HT1080 (cell line): ENCODE measurements at places on chromosomes 3 and 15. TPM values are rescaled to one million over a fixed set of nuclear protein-coding genes. Genes with fewer than 3 reads are reported as not detected.

Gene ARRDC4
- 0.10 and 0.74 TPM in 2 replicates for total RNA-seq

Gene TUSC7
- not detected in 2 replicates for total RNA-seq

Gene GOLGA6D
- total RNA-seq = not detected in 2 replicates

Gene IL12A
- 18.8 and 27.1 TPM in 2 replicates for total RNA-seq

Gene HPS3
- 26.0 and 26.7 TPM in 2 replicates for total RNA-seq

Gene ZBBX
- 0.30 TPM in 1 of 2 replicates, not detected in the other for total RNA-seq

Gene CHRNA7
- total RNA-seq = 2.0 TPM in 2 replicates

GRCh38 chr3:184328516-184328915, 8.9 kb upstream of the FAM131A start:
- no peak for DNase-seq

DNA sequence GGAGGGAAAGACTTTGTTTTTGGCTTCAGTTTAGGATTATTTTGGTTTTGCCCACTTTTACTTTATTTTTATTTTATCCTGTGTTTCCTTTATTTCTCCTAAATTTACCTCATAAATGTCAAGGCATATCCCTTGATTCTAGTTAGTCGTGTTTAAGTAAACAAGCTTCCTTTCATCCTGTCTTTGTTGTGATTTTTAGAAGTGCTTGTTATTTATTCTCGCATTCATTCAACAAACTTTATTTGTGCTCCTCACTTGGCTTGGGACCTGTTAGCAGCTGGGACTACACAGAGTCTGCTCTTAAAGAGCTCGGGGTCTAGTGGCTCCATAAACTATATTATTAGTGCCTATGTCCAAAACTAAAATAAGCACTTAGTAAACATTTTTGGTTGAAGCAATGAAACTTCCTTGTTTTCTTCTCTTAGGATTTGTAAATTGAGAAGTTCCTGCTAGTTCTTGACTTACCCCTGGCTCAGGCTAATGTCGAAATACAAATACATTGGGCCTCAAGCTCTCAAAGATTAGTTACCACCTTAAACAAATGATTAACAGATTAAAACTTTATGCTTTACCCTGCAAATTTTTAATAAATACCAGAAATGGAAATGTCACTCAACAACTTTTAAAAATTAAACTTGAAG, 19.0 kb upstream of the DMXL2 start:
- no peak for DNase-seq

DNA sequence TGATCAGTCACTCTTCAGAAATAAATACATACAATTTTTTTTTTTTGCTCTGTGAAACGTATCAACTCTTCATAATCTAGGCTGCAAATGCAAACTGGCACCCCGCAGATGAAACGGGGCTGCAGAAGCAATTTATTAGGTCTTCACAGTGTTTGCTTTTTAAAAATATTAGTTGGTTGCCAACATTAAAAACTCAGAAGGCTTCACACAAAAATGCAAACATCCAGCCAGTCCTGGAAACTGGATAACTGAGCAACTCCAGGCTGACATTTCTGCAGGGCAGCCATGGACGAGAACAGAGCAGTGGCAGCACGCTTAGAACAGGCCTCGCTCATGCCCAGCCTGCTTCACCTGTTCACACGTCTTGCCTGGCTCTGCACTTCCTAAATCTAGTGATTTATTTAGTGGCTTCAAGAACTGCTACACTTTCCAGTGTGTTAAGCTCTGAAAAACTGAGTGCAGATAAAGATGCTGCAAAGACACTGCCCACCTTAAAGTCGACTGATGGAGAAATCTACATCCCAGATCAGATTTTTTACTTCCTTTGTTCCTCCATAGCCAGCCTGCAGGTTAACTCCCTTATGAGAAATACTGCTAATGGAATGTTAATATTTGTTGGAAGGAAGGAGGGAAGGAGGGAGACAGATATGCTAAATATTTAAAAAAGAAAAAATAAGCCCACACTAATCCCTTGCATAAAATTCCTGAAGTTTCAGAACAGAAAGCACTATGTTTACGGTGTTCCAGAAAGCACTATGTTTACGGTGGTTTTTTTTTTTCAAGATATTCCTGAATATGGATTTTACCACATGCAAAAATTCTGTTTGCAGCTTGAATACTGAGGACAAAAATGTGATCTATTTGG, 53.6 kb downstream of the SETMAR start:
- no peak for DNase-seq

DNA sequence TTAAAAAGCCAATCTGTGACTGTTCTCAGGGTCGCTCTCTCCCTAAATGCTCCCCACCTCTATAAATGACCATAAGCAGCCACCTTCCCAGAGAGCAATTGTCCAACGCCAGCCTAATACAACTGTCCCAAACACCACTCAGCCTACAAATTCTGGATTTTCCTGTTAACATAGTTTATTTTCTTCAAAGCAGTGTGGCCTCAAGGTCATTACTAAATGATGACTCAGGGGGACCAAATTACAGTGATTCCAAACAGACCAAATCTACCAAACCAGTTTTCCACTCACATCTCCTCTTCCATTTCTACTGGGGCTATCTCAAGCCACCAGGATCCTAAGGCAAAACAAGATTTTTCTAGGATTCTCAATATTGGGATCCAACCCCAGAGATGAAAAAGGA, 22.5 kb downstream of the HEXA start:
- DNase-seq = no peak

DNA sequence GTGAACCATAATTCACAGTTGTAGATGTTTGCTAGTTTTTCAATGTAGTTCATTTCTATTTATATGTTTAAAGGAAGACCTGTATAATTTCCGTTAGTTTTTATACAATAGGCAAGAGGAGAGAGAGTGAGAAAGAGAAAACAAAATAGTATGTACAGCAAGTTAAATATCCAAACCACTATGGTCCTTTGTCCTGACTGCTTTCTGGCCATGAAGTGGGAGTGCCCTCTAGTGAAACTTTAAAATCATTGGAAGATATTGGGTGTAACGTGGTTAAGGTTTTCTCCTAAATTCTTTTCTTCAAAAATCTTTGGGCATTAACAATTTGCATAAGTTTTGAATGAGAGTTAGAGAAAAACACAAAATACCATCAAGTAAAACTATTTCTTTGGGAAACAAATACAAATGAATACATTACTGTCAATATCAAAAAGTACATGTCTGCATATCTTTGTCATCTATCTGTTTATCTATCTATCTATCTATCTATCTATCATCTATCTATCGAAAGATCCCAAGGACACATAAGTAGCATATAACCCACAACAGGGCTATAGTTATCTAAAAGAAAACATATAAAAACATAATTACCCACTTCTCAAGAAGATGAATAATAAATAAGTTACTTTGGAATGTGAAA, 534.6 kb upstream of the ATP11B start:
- peak; percentile 39 for DNase-seq

DNA sequence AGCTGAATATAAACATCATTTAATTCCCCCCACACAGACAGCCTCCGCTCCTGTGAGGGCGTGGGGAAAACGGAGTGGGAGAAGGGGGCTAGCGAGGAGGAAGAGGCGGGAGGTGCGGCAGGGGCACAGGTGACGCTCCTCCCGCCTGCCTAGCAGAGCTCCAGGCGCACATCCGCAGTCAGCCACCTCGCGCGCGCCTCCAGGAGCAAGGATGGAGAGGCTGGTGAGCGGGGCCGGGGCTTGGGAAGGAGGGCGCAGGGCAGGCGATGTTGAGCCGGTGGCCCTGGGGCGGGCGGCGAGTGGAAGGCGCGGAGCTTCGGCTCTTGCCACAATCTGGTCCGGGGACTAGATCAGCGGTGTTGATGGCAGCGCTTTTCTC, at the start of gene CD200:
CD200 (plus strand) TSS at position 155 of the 379 bp plus-strand sequence; CDS start at position 212, 57 bp downstream.
- no peak for DNase-seq

DNA sequence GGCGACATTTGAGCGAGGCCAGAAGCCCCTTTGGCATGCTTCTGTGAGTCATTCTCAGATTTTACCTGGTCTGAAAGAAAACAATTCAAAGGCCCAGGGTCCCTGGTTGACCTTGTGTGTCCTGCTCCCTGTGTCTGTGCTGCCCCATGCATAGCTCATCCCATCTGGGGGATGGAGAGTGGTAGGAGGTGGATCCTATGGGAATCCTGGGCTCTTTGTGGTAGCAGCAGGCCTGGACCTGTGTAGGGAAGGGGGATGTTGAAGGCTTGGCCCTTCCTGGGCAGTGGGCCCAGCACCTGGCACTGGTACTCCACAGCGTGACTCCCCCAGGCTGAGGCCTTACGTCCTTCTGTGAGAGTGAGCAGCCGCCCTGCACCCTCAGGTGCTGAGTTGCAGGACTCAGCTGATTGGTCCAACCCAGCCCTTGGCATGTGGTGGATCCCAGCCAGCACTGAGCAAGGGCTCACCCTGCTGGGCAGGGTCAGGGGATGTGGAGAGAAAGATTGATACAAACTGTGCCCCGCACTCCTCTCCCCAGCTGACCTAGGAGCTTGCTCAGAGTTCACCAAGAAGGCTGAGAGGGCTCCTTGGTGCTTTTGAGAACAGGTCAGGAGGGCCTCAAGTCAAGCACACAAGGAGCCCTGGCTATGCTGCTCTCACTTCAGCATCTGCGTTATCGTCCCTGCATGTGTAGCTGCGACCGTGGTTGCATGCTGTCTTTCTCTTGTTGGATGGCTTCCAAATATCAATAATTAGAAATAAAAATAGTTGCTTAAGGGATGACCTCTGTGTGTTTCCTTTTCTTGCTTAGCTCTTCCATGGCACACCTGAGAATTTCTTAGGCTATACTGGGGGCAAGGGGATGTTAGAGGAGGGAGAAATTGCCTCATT, 21.4 kb upstream of the JMJD7 start:
- peak; percentile 27 for DNase-seq

DNA sequence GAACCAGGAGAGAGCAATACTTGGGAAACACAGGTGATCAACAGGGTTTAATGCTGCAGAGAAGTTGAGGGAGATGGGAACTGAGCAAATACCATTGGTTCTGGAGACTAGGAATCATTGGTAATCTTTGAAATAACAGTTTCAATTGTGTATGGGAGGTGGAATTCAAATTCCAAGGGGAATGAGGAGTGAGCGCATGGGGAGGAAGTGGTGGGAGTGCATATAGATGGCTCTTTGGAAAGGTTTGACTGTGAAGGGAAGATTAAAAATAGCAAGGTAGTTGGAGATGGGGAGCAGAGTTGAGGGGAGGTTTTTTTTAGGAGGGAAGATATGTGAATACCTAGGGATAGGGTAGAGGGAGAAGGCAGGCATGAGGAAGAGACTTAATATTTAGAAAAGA, 51.1 kb upstream of the ROPN1 start:
- no peak for DNase-seq

GRCh38 chr3:13688034-13688433, 139.1 kb downstream of the FBLN2 start:
- no peak for DNase-seq
